Glutamatergic neuron (in vitro differentiated cells): ENCODE measurements at places on chromosomes 16 and 17.

DNA sequence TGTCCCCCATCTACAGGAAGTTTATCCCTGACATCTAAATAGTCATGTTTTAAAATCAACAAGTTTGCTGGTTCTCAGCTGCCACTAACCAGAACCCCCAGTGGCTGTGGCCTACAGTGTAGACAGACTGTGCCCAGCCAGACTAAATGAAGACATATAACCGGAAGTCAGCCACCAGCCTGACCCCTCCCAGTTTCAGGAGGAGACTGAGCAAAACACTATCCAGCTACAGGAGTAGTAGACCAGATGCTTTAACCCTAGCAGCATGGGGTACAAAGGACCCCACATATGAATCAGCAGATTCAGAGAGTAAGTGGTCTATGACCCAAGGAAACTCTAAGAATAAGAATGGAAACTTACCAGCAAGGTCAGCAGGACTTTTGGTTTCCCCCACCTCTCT, 83.4 kb downstream of the HIC1 start:
- no peak for DNase-seq

GRCh38 chr17:33482636-33483035, 189.5 kb upstream of the ASIC2 start:
- DNase-seq: no peak

DNA sequence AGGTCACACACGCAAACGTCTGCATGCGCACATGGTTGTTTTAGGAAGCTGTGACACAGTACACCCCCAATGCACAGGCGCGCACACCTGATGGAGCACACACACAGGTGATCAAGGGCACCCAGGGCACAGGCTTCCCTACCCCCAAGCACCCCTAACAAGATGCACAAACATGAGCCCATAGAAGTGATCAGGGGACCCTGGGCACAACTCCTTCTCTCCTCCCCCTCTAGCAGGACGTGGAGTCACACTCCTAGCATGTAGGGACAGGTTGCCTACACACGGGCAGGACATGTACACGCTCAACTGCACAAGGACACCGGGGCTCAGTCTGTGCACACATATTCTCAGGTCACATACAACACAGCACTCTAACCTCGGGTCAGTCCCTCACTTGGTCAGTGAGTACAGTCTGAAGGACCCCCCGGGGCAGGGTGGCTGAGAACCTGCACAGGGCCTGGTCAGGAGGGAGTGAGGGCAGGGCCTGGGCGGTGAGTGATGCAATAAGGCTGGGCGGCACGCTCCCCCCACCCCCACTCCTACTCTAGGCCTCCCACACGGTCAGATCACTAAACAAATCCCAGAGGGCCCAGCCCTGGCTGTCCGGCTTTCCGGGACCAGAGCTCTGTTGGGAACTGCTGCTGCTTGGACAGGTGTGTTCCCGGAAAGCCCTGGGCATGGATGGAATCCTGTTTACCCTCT, 751 bp upstream of the DOC2B start:
- DNase-seq: peak; percentile 67

DNA sequence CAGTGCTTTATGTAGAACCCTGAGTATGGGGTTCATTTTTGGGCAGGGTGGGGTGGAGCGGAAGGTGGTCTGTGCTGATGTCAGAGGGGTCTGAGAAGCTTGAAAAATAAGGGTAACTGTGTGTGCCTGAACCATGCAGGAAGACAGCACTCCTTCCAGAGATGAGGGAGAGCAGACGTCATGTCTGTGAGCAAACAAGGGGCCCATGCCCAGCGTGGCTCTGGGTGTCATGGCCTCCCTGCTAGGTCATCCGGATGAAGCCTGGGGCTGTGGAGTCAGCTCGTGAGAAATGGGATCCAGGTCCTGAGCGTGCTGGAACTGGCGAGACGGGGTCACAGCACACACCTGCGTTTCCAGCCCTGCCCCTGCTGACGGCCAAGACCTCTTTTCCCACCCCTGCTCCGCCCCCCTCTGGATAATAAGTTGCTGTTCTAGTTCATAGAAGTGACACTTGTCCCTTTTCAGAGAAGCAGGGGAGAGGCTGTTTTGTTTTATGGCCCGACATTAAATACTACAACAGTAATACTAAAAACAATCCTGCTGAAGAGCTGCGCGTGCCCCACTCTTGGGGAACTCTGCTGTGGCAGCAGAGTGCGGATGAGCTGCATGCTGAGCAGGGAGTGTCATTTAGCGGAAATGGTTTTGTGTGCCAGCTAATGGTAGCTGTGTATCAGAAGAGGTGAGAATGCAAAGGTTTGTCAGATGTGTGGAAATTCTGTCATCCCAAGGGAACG, 92.6 kb downstream of the RPTOR start:
- DNase-seq: no peak

- no peak for DNase-seq
Measured at GRCh38 chr16:57474671-57475661, 11.3 kb downstream of the DOK4 start.

- DNase-seq: peak; percentile 87
Measured at GRCh38 chr17:49227436-49228261, 2.9 kb downstream of the PHOSPHO1 start.

DNA sequence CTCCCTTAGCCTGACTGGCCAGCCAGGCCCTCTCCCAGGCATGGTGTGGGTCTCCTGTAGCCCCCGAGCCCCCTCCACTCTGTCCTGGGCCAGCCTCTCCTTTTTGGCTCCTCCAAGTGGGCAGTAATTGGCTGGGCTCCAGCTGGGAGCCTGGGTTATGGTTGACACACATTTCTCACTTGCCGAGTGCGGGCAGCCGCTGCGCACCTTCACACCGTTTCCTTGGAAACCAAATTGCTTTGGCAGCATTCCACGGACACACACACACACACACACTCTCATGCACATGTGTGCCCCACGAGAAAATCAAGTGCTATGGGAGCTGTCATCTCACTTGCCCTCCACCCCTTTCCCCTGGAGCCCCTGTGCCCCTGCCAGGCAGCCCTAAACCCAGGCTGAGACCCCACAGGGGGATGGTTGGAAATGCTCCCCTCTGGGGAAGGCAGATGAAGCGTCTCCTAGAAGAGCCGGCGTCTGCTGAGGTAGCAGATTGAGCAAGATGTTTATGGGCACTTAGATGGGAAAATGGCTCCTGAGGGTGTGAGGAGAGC, 402.7 kb upstream of the TNRC6C start:
- no peak for DNase-seq

GRCh38 chr17:65130832-65131231, 6.3 kb upstream of the RGS9 start:
- DNase-seq: no peak

GRCh38 chr16:84043486-84044117, 1.0 kb upstream of the SLC38A8 start:
- DNase-seq: no peak

- peak; percentile 26 for DNase-seq
Measured at GRCh38 chr16:56915336-56916119, 16.4 kb upstream of the HERPUD1 start.

GRCh38 chr17:38435795-38436194, 7.5 kb downstream of the ARHGAP23 start:
- no peak for DNase-seq

GRCh38 chr17:10748531-10749181, 18.8 kb upstream of the TMEM220 start:
- no peak for DNase-seq

DNA sequence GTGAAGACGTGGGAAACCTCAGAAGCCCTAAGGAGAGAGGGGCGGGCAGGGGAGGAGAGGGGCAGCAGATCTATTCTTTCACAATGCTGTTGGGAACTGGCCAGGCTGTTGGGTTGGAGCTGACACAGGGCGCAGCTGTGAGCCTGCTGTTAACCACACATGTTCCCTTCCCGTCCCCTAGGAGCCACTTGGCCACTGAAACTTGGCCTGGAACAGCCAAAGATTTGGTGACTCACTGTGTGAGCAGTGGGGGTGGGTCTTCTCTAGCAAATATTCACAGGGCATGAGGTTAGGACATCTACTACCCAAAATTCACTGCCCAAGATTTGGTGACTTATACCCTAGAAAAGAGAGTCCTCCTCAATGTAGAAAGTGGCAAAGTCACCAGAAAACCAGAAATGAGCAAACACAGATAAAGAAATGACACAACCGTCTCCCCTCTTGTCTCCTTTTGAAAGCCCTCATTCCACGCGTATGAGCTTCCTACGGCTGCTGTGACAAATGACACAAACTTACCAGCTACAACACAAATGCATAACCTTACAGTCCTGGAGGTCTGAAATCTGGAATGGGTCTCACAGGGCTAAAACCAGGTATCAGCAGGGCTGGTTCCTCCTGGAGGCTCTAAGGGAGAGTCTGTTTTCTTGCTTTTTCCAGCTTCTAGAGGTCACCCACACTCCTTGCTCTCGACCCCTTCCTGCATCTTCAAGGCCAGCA, 6.3 kb downstream of the TBC1D16 start:
- DNase-seq: peak; percentile 78

DNA sequence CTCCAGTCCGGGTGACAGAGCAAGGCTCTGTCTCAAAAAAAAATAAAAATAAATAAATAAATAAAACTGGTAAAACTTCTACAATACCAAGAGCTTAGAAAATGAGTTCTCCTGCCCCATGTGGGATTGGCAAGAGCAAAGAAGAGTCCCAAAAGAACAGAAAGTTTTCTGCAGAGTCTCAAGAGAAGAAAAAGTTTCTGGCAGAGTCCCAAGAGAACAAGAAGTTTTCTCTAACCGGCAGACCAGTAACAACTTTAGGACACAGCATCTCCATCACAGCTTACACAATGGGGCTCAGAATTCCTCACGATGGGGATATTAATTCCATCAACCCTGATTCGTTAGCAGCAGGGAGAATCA, 1.1 kb downstream of the SLC39A11 start:
- no peak for DNase-seq

- no peak for DNase-seq
Measured at GRCh38 chr17:67680445-67681224, 37.1 kb upstream of the NOL11 start.

DNA sequence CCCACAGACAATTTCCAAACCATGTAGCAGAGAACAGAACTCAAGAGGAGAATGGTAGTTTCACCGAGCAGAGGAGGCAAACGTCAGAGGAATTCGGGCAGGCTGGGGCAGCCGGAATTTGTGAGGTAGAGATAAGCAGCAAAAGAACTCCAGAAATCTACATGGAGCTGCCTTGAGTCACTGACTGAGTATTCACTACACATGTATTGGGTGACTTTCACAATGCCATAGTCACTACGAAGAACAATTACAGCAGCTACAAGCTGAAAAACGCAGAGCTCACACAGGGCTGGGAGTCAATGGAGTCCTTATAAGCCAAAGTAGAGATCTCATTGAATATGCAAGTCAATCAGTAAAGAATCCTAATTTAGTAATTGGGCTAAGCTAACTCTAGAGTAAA, 13.4 kb downstream of the CMC2 start:
- no peak for DNase-seq

GRCh38 chr16:2458887-2459646, 842 bp upstream of the TEDC2 start:
- no peak for DNase-seq

- no peak for DNase-seq
Measured at GRCh38 chr17:68185820-68186219, 62.0 kb upstream of the AMZ2 start.

GRCh38 chr16:89505204-89506112, 2.7 kb upstream of the SPG7 start:
- DNase-seq: no peak

DNA sequence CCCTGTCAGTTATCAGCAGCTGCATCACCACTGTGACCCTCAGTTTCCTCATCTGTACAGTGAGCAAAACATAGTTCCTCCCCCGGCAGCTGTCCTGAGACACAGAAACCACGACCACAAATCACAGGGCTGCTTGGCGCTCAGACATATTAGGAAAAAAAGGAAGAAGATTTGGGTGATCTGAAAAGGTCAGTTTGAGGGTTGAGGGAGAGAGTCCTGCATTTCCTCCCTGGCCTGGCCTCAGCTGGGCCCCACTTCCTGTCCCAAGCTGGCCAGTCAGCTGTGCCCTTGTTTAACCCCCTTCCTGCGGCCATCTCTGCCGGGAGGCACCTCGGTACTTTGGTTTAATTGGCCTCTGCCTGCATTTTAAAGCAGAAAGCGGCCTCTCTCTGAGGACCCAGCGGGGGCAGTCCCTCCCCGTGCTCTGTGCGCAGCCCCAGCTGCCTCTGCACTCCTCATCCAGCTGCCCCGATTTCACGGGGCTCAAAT, 24.0 kb upstream of the CIBAR2 start:
- DNase-seq: peak; percentile 49

GRCh38 chr17:18115517-18115916, 7.0 kb downstream of the MYO15A start:
- no peak for DNase-seq

GRCh38 chr16:47051031-47051430, 77.6 kb upstream of the DNAJA2 start:
- DNase-seq: no peak

DNA sequence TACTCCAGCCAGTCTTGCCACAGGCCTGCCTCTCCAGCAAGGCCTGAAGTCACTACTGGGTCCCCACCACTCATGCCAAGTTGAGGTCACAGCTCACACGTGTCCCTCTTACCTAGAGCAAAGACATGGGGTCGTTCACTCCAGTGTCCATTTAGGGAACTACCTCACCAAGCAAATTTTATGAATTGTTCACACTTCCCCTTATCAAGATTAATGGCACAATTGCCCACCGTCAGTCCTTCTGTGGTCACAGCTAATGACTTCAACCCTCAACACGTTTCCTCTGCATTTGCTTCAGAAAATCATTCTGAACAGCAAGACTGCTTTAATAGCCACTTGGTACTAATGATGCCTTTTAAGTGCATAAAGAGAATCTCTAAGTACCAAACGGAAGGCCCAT, 14.6 kb downstream of the IRX6 start:
- no peak for DNase-seq

GRCh38 chr17:66727634-66728570, 107.0 kb upstream of the CACNG5 start:
- peak; percentile 87 for DNase-seq

DNA sequence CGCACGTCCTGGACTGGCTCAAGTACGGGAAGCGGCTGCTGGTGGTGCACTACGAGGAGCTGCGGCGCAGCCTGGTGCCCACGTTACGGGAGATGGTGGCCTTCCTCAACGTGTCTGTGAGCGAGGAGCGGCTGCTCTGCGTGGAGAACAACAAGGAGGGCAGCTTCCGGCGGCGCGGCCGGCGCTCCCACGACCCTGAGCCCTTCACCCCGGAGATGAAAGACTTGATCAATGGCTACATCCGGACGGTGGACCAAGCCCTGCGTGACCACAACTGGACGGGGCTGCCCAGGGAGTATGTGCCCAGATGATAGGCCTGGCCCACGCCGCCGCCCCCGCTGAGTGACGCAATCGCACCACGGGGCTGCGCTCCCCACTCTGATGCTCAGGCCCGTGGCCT, 50.2 kb downstream of the WSCD1 start:
- no peak for DNase-seq
